ENCODE measurements at places on chromosomes 5 and 9. TPM values are rescaled to one million over a fixed set of nuclear protein-coding genes. Genes with fewer than 3 reads are reported as not detected.

INSL6 gene
- polyA plus RNA-seq: not detected

PCDHGC4 gene
- polyA plus RNA-seq: 31.8 TPM

TARS1 gene
- polyA plus RNA-seq: 125 TPM

GPR150 gene
- polyA plus RNA-seq: 1.4 TPM

PTPDC1 gene
- polyA plus RNA-seq: 10.2 TPM

DOK3 gene
- polyA plus RNA-seq: 1.8 TPM

PCDHA4 gene
- polyA plus RNA-seq: 25.6 TPM

TSSK1B gene
- not detected for polyA plus RNA-seq

KIF4B gene
- polyA plus RNA-seq: not detected

MAMDC2 gene
- polyA plus RNA-seq: 0.31 TPM

VLDLR gene
- 11.8 TPM for polyA plus RNA-seq

IL3 gene
- not detected for polyA plus RNA-seq

ADAMTS6 gene
- polyA plus RNA-seq: 0.08 TPM

PCDHGB2 gene
- 4.7 TPM for polyA plus RNA-seq

CDC26 gene
- polyA plus RNA-seq: 34.8 TPM

LCN15 gene
- polyA plus RNA-seq: 32.6 TPM

ISOC1 gene
- polyA plus RNA-seq: 23.2 TPM

ZNF346 gene
- polyA plus RNA-seq: 16.9 TPM

ANGPTL2 gene
- 14.9 TPM for polyA plus RNA-seq

PCDHGC3 gene
- polyA plus RNA-seq: 246 TPM

RNF183 gene
- polyA plus RNA-seq: 6.0 TPM

SMIM3 gene
- polyA plus RNA-seq: 6.3 TPM

PLEKHG4B gene
- polyA plus RNA-seq: 23.0 TPM

FBXW2 gene
- polyA plus RNA-seq: 28.9 TPM

GABRB2 gene
- 1.5 TPM for polyA plus RNA-seq

IL4 gene
- polyA plus RNA-seq: not detected

DRD1 gene
- polyA plus RNA-seq: 0.44 TPM

GRXCR2 gene
- not detected for polyA plus RNA-seq

PITX1 gene
- polyA plus RNA-seq: 5.9 TPM

CARD9 gene
- 0.58 TPM for polyA plus RNA-seq

IL12B gene
- not detected for polyA plus RNA-seq

PAXX gene
- polyA plus RNA-seq: 101 TPM

PCDHB16 gene
- 20.5 TPM for polyA plus RNA-seq
